ENCODE measurements at places on chromosomes 2 and 18.

- no peak for DNase-seq
These were observed 137.4 kb downstream of the CALCRL start for GRCh38 chr2:187310701-187311100.

GRCh38 chr2:95208106-95208505 lies 785 bp downstream of the ZNF892 start:
- no peak for DNase-seq

GRCh38 chr2:166234112-166234846 lies 106.5 kb upstream of the SCN1A start:
- no peak for DNase-seq

DNA sequence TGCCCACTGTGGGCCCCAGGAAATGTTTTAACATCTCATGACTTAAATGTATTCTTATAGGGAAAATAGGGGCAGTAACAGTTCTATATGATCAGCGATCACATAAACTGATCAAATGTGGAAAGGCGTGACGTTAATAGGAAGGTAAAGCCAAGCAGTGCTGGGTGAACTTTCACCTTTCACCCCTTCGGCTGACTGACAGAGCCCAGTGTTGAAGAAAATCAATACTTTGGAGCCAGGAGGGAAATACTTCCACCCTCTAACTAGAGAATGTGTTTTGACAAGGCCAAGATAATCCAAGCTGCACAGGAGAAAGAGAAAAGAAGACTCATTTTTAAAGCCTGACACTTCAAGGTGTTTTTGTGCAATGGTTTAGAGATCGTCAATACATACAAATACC lies 116.5 kb upstream of the BOD1L2 start:
- no peak for DNase-seq

- no peak for DNase-seq
These were observed 12.2 kb downstream of the CAPG start for GRCh38 chr2:85397925-85398331.

GRCh38 chr2:120865656-120866055 lies 130.0 kb downstream of the GLI2 start:
- no peak for DNase-seq

DNA sequence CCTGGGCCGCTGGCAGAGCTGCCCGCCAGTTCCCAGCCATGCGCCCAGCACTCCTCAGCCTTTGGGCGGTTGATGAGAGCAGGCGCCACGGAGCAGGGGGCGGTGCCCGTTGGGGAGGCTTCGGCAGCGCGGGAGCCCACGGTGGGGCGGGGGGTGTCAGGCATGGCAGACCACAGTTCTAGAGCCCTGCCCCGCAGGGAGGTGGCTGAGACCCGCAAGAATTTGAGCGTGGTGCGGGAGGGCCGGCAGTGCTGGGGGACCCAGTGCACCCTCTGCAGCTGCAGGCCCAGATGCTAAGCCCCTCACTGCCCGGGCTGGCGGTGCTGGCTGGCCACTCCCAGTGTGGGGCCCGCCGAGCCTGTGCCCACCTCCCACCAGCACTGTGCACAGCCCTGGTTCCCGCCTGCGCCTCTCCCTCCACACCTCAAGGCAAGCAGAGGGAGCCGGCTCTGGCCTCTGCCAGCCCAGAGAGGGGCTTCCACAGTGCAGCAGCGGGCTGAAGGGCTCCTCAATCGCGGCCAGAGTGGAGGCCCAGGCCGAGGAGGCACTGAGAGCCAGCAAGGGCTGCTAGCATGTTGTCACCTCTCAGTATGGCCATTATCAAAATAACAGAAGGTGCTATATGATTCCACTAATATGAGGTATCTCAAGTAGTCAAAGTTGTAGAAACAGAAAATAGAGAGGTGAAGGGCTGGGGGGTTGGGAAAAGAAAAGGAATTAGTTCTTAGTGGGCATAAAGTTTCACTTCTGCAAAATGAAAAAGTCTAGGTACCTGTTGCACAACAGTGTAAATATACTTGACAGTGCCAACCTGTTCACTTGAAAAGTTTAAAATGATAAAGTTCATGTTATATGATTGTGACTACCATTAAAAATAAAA lies 72.3 kb downstream of the SH3YL1 start:
- no peak for DNase-seq
